Ascending aorta (tissue), 2 donors: ENCODE measurements at places on chromosomes 6 and 20.

GRCh38 chr6:73263570-73263909, 544 bp upstream of the KHDC1 start:
- no peak overlapping the region for H3K27ac ChIP-seq
- peak overlapping the region; percentile 83 for H3K4me3 ChIP-seq
- H3K27me3 ChIP-seq = no peaks in the 10 kb centered on the region
- no peaks in the 10 kb centered on the region for H3K4me1 ChIP-seq

DNA sequence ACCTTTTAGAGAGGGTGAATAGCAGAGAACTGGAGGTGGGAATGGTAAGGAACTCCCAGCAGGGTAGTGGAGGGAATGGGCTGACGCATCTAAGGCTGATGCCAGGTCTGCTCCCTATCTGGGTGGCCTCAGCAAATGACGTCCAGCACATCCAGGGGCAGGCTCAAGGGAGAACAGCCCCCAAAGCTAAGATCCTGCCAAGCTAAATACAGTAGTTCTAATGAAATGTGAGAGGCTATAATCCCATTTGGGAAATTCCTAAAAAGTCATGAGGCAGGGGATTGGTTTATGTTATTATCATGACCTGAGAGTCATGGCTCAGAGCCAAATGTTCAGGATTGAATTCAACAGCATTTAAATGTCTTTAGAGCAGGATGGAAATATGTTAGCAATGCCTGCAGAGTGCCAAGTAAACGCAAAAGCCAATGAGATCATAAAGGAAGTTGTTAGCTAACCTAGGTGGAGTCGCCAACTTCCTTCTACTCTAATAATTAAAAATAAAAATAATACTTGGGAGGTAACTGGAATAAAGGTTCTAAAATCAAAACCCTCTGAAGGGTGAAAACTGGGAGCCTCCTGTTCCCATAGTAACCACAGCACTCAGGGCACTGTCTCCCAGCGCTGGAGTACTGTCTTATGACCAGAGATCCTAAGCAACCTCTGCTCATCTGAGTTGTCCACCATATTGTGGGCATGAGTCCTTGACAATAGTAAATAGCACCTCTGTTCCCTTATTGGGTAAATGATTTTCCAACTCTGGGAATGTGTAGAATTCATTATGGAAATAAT, 34.8 kb downstream of the IYD start:
- H3K4me3 ChIP-seq = no peak overlapping the region
- peak overlapping the region; percentile 19 for H3K27ac ChIP-seq
- DNase-seq = peak; percentile 83
- H3K27me3 ChIP-seq = no peaks in the 10 kb centered on the region

DNA sequence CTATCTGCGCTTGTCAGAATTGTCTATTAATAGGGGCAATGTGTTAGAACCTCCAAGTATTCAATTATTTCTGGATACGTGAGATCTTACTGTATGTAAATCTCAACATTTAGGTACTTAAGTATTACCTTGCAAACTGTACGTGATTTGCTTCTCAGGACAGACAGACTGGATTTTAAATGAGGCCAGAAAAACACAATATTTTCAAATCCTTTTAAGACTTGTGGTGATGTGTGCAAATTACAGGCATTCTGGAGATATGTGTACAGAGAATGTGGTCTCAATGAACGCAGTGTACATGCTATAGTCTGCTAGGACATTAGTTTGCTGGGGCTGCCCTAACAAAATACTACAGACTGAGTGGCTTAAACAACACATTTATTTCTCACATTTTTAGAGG, 16.9 kb downstream of the CCR6 start:
- DNase-seq = no peak
- no peak overlapping the region for H3K4me3 ChIP-seq
- H3K27ac ChIP-seq = no peak overlapping the region
- no peaks in the 10 kb centered on the region for H3K27me3 ChIP-seq

GRCh38 chr20:44990425-44990824, 24.1 kb downstream of the STK4 start:
- H3K27ac ChIP-seq = peak overlapping the region; percentile 63
- peak overlapping the region; percentile 25 for H3K4me3 ChIP-seq
- peaks cover 3% of the 10 kb centered on the region for H3K4me1 ChIP-seq
- no peaks in the 10 kb centered on the region for H3K27me3 ChIP-seq
- H3K36me3 ChIP-seq = peaks cover 13% of the 10 kb centered on the region
- DNase-seq = no peak

DNA sequence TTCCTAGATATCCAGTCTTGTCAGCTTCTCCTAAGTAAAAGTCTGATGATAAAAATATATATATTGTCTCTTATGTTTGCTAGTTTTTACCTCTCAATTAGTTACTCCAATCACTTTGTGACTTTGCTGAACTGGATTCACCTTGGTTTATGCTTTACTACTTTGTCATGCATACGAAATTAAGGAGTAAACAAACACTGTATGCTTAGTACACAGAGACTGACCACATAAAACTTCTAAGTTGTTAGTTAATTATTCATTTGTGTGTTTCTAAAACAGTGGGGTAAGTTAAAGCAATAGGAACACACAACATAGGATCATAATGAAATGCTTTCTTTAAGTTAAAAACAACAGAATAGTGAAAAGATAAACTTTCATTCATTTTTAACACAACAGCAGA, 877.3 kb upstream of the MAP3K7 start:
- no peak overlapping the region for H3K27ac ChIP-seq
- no peak for DNase-seq
- H3K4me1 ChIP-seq = no peaks in the 10 kb centered on the region
- H3K36me3 ChIP-seq = no peaks in the 10 kb centered on the region
- no peaks in the 10 kb centered on the region for H3K27me3 ChIP-seq

GRCh38 chr6:17638212-17638715, 38.2 kb downstream of the FAM8A1 start:
- no peak for DNase-seq
- H3K4me3 ChIP-seq = no peak overlapping the region
- no peaks in the 10 kb centered on the region for H3K4me1 ChIP-seq
- H3K27ac ChIP-seq = peak overlapping the region; percentile 20
- no peaks in the 10 kb centered on the region for H3K27me3 ChIP-seq

GRCh38 chr6:148998704-148999103, 251.9 kb downstream of the UST start:
- no peak for DNase-seq
- H3K4me1 ChIP-seq = peaks cover 24% of the 10 kb centered on the region
- H3K27ac ChIP-seq = no peak overlapping the region
- H3K36me3 ChIP-seq = no peaks in the 10 kb centered on the region
- H3K4me3 ChIP-seq = no peak overlapping the region
